ENCODE measurements at places on chromosomes 13 and 19. TPM values are rescaled to one million over a fixed set of nuclear protein-coding genes. Genes with fewer than 3 reads are reported as not detected.

Gene MARK4
- total RNA-seq = 7.4 TPM

Gene ZNF792
- 44.5 TPM for total RNA-seq

Gene HSH2D
- total RNA-seq = not detected

Gene GPC6
- under 0.01 TPM for total RNA-seq

Gene AMER2
- not detected for total RNA-seq

Gene SIGLEC6
- total RNA-seq = not detected

Gene CUL4A
- 80.1 TPM for total RNA-seq

Gene USF2
- 32.6 TPM for total RNA-seq

GRCh38 chr19:20005741-20006140, 33.6 kb downstream of the ZNF682 start:
- no peak for DNase-seq

DNA sequence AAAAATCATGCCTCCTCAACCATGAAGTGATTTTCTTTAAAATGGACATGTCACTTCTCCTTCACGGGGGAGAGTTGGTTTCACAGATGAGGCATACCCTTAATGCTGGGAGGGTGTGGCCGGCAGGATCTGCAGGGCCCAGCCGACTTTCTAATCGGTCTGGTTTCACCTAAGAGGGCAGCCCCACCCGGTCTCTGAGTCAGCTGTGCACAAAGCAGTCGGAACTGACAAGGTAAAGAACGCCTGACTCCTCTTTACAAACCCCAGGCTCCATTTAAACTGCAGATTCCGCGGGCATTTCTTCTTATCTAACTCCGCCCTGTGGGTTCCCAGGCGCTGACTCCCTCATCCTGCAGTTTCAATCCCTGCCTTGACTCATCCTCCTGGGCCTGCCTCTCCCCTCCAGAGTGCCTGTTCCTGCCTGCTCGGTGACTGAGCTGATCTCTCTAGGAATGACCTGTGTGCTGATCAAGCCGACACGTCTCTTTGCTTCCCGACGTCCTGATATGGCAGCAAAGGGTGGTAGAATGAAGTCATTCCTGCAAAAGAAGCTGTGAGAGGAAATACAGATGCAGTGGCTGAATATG, 63.4 kb downstream of the EFNB2 start:
- peak; percentile 81 for DNase-seq

DNA sequence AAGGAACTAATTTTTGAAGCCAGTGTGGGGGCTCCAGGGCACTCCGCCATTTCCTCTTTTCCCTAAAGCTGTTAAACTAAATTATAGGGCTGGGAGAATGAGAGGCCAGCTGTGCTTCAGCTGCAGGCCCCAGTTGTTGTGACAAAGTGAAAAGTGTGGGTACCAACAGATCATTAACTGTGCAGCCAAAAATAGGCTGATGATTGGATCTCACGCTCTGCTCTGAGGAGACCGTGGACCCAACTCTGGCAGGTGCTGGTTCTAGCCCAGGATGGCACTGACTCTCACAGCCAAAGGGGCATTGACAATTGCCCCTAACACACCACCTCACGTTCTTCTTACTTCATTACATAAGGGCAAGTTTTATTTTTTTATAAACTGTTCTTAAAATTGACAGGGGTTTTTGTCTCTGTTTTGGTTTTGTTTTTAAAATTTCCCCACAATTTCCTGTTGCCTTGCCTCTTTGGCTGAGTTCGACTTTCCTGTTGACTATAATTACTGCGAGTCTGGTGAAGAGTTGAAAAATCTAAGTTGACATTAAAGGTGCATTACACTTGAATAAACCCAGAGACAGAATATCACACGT, 391.0 kb downstream of the FGF9 start:
- no peak for DNase-seq

DNA sequence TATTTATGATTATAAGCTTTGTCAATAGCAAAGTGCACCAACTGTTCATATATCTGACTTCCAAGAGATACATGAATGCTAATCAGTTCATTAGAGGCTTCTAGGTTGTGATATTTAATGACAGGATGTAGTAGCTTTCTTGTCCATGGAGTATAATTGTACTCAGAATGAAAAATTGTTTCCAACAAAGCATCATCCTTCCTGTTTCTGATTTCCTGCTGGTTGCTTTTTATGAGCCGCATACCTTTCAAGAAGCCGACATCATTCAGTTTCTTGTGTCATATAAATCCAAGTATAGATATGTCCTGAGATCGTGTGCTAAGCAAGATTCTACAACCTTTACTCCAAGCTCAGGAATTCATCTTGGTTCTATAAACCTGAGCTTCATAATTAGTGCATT, 326.6 kb downstream of the DIAPH3 start:
- no peak for DNase-seq

DNA sequence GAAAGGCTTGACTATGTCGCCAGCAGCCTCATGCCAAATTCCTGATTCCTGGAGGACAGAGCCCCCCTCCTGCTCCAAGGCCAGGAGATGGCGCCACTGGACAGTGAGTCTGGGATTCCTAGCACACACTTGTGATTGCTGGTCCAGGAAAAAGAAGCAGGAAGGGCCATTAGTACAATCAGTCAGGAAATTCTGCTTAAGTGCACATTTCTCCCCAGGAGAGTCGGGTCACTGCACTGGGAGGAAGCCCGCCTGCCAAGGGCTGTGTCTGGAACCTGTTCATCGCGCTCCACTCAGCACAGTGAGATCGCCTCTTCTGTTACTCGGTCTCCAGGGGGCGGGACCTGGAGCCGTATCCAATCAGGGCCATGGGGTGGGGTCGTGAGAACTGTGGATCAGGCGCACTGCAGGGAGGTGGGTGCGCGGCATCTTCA, 65.1 kb downstream of the ZNF823 start:
- DNase-seq = peak; percentile 58

DNA sequence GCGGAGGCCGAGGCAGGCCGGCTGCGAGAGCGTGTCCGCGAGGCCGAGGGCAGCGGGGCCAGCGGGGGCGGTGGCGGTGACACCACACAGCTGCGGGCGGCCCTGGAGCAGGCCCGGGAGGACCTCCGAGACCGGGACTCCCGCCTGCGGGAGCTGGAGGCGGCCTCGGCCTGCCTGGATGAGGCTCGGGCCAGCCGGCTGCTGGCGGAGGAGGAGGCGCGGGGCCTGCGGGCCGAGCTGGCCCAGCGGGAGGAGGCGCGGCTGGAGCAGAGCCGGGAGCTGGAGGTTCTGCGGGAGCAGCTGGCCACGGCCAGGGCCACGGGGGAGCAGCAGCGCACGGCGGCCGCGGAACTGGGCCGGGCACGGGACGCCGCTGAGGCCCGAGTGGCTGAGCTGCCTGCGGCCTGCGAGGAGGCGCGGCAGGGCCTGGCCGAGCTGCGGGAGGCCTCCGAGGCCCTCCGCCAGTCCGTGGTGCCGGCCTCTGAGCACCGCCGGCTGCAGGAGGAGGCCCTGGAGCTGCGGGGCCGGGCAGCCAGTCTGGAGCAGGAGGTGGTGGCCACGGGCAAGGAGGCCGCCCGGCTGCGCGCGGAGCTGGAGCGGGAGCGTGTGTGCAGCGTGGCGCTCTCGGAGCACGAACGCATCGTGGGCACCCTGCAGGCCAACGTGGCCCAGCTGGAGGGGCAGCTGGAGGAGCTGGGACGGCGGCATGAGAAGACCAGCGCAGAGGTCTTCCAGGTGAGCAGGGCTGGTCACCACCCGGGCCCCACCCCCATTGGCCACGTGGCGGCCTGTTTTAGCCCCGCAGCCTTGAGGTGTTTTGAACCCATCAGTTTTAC, 11.7 kb upstream of the EBI3 start:
- no peak for DNase-seq

DNA sequence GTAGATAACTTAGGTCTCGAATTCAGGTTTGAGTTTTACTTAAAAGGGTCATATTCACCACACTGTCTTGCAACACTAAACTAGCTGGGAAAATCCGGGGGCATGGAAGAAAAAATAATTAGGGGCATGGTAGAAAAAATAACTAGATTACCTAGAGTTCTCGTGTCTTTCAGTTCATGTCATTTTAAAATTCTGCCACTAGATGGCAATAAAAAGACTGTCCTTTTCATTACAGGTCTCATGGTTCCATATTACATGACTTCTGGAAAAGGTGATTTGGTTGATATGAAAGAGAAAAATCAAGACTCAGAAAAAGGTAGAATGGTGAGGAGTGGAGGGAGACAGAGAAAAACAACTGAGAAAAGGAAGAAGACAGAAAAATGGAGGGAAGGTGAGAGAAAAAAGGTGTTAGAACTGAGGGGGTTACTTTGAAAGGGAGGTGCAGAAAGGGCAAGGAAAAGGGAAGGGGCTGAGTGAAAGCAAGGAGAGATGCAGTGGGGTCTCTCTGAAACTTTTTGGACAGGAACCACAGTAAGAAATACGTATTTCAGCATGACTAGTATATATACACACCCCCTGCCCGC, 299.0 kb downstream of the KLF12 start:
- DNase-seq = peak; percentile 27

GRCh38 chr19:23949611-23950010, 34.9 kb downstream of the ZNF726 start:
- no peak for DNase-seq

DNA sequence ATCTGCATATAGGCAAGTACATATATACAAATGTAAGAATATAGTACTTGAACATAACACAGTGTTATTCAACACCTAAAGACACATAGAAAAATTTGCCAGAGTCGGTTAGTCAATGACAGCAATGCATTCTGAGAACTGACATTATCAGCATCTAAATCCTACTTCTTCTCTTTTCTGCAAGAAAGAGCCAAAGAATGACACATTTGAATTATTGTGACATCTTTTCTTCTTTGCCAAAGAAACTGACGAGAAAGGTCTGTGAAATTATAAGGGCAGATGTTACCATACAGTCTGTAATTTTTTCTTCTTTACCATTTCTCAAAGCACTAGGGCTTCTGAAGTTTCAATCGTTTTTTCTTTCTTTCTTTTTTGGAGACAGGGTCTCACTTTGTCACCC, 350.9 kb upstream of the NBEA start:
- no peak for DNase-seq

- DNase-seq = no peak
Measured at GRCh38 chr19:40469011-40469410, 2.2 kb downstream of the SPTBN4 start.

DNA sequence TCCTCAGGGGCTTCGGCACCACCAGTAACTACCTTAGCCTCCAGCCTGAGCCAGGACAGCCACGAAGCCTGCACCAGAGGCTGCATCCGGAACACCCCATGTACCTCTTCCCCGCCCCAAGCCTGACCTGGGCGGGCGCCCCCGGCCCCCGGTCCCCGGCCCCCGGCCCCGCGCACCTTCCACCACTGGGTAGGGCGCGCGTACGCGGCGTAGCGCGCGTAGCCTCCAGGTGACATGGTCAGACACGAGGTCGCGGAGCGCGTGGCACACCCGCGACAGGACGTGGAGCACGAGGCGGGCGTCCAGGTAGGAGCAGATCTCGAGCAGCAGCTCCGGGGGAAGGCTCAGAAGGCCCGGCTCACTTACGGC, 450 bp downstream of the FBXW9 start:
- no peak for DNase-seq

GRCh38 chr13:101829484-101829883, 377.0 kb downstream of the ITGBL1 start:
- no peak for DNase-seq

DNA sequence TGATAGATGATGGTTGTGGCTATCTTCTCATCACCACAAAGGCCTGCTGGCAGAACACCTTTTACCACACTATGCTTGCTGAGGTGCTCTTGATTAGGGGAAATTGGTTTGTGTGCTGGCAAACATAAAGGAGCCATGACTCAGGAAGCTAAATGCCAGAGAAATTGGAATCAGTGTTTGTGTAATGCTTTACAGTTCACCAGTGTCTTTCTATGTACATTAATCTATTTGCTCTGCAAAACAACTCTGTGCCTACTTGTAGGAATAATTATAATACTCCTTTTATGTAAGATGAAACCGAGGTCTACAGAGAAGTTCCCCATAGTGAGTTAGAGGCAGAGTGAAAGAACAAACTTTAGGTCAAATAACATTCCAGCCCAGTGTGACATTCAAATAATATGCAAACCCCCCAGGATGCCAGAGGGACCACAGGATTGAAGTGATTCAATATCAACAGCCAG, 390.5 kb upstream of the HTR2A start:
- DNase-seq = no peak

DNA sequence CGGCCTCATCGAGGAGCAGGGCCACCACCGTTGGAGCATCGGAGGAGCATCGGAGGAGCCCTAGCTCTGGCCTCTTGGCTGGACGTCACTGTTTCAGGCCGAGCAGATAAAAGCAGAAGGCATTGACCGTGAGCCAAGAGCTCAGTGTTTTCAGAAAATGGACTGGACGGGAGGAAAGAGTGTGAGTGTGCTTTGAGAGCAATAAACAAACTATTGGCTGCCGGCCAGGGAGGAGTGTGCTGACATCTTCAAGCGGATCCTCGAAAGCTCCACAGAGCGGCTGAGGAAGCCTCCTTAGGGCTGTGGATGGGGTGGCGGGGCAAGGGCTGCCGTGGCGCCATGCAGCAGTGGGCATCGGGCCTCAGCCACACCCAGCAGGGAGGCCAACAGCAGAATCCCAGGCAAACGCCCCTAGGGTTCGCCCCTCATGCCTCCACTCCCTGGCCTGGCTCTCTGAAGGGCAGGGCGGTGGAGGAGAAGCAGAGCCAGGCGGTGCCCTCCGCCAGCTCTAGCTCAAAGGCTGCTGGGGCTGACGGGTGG, 41.8 kb downstream of the IRS2 start:
- no peak for DNase-seq

- DNase-seq = no peak
Measured at GRCh38 chr13:113736258-113736731, 22.7 kb upstream of the TMEM255B start.

- DNase-seq = no peak
Measured at GRCh38 chr13:66459143-66459542, 771.0 kb downstream of the PCDH9 start.

GRCh38 chr19:28103921-28104320, 1109.0 kb downstream of the UQCRFS1 start:
- no peak for DNase-seq

DNA sequence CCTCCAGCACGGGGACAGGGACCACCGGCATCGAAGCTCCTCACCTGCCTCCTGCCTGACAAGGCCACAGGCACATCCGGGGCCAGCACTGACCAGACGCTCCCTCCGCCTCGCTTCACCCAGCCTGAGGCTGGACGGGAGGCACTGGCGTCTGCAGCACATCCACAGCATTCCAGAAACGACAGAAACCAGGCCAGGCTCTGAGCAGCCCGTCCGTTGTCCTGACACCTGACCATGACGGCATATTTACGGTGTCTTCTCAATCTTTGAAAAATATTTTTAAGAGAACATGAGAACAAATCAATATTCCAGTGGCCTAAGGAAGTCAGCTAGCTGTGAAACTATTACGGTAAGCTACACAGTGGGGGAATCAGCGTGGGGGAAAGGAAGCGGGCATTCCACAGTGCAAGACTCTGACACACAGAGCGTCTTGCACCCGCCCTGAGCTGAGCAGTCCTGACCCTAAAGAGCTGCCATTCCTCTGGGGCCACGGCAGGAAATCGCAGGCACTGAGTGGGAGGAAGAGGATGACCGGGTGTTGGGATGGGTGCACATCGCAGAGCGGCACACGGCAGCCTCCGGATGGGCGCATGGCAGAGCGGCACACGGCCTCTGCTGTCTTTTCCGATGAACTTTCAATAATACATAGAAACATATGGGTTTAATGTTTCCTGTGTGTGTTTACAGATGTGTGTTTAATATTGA, 26.8 kb downstream of the RASA3 start:
- no peak for DNase-seq

GRCh38 chr13:79528356-79528755, 47.4 kb downstream of the NDFIP2 start:
- peak; percentile 49 for DNase-seq

All from dermis microvascular lymphatic vessel endothelial cell (primary cell).